ENCODE measurements at places on chromosomes 4 and X.

- DNase-seq: no peak
These were observed 1722.9 kb upstream of the PCDH10 start for GRCh38 chr4:131426023-131426758.

GRCh38 chrX:17075004-17075403 lies 128.5 kb downstream of the REPS2 start:
- no peak for DNase-seq

GRCh38 chr4:186910385-186910784 lies 186.7 kb upstream of the FAT1 start:
- DNase-seq: no peak

DNA sequence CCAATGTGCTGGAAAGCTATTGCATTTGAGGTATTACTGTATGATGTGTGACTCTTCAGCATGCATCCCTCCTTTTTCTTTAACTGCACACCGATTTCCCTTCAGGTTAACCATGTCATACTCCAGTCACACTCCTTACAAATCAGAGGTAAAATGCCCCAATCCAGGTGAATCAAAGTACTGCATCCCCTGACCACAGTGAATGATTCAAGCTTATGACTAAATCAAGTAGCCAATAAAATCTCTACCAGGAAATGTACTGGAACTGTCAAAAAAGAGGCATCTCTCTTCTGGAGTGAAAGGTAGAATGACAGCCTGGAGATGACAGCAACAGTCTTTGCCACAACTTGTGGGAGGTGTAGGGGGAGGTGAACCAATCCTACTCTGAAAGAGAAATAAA lies 10.4 kb downstream of the ADAMTS3 start:
- DNase-seq: no peak

DNA sequence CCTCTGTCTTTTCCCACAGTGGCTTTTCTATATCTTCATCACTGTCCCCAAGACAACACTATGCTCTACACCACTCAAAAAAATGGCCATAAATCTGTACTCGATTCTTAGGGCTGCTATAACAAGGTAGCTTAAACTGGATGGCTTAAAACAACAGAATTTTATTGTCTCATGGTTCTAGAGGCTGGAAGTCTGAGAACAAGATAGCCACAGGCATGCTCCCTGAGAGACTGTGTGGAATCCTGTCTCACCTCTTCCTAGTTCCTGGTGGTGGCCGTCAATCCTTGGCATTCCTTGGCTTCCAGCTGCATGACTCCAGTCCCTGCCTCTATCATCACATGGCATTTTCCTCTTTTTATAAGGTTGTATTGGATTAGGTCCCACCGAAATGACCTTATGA lies 70.7 kb upstream of the DCLK2 start:
- no peak for DNase-seq

DNA sequence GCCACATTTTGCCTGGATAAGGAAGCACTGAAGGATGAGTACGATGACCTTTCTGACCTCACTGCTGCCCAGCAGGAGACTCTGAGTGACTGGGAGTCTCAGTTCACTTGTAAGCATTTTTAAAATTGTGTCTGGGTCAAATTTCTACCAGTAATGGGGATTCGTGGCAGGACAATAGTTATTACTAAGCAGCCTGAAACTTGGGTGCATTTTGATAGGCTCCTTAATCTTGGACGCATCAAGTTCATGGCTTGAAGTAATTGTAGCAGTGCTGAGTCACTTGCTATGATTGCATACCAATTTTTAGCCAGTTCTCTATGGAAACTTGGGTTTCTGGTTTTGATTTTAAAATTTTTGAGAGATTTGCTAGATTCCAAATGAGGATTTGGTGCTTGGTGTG lies 4.3 kb downstream of the PGRMC1 start:
- DNase-seq: no peak

- DNase-seq: no peak
These were observed 80.0 kb upstream of the DDX60 start for GRCh38 chr4:168398589-168398988.

- no peak for DNase-seq
These were observed 714.5 kb downstream of the CCSER1 start for GRCh38 chr4:90841676-90842075.

GRCh38 chrX:154596290-154596929 lies 11.5 kb downstream of the CTAG1A start:
- DNase-seq: no peak

DNA sequence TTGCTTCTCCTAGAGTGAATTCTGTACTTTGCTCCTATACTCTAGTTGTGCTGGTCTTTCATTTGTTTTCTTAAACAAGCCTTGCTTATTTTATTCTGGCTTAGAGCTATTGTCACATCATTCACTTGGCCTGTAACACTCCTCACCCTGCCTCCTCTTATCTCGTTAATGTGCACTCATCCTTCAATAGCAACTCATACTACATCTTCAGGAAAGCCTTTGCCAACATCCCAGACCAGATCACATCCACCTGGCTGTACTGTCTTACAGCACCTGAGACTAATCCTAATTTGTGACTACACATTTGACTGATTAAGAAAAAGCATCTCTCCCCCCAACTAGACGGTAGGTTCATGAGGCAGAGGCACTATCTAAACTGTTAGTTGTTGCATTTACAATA lies 80.8 kb downstream of the SLC7A11 start:
- DNase-seq: no peak

DNA sequence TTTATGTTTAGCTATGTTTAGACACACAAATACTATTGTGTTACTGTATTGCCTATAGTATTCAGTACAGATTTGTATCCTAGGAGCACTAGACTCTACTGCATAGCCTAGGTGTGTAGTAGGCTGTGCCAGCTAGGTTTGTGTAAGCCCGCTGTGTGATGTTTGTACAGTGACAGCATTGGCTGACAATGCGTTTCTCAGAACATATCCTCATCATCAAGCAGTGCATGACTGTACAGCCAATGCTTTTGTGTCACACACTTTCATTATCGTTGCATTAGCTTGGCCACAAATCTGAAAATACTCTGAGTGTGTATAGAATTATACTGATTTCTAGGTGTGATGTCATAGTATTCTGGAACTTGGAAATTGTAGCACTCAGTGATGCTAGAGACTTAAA lies 63.4 kb downstream of the CLDN34 start:
- DNase-seq: no peak
